M059J (cell line): ENCODE measurements at places on chromosomes 16 and 17.

DNA sequence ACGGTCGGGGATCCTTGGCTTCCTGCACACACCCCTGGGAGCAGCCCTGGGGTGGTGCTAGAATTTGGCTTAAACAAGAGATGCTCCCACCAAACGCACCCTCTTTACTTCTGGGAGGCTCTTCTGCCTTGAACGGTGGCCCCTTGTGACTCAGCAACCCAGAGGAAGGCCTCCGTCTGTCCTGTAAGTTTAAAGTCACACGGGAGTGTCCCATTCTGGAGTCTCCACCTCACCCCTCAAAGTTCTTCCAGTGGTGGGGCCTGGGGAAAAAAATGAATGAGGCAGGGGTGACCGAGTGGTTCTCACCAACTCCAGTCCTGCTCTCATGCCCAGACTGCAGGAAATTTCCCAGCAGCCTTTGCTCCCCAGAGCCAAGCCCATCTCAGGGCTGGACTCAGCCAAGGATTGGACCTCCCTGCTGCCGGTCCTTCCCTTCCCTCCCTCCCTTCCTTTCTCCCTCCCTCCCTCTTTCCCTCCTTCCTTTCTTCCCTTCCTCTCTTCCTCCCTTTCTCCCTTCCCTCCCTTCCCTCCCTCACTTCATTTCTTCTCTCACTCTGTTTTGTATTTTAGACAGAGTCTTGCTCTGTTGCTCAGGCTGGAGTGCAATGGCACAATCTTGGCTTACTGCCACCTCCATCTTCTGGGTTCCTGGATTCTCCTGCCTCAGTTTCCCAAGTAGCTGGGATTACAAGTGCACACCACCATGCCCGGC is 11.4 kb downstream of the ITGAD start:
- peak; percentile 52 for DNase-seq

- DNase-seq, result no peak
Measured at GRCh38 chr16:82657239-82657638, 30.5 kb downstream of the CDH13 start.

- no peak for DNase-seq
Measured at GRCh38 chr16:53966821-53967571, 263.0 kb downstream of the FTO start.

DNA sequence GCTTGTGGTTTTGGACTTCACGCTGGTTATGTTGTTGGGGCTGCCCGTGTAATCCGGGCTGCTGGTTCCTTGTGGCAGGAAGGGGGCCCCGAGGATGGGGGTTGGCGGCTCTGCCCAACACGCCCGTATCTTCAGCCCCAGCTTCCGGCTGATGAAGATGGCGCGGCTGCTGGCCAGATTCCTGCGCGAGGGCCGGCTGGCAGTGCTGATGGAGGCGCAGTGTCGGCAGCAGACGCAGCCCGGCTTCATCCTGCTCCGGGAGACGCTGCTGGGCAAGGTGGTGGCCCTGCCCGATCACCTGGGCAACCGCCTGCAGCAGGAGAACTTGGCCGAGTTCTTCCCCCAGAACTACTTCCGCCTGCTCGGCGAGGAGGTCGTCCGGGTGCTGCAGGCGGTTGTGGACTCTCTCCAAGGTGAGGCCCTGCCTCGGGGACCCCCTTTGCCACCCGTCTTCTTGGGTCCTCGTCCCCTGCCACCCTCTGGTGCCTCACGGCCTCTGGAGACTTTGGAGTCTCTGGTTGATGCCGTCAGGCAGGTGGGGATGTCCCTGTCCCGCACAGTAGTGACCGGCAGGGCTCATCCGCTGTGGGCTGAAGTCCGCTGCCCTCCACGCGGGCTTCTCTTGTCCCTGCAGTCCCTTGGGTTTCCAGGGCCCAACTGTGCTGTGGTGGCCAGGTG is 2.2 kb downstream of the TELO2 start:
- no peak for DNase-seq

- DNase-seq, result no peak
Measured at GRCh38 chr16:30546115-30546514, 11.5 kb upstream of the ZNF747 start.

DNA sequence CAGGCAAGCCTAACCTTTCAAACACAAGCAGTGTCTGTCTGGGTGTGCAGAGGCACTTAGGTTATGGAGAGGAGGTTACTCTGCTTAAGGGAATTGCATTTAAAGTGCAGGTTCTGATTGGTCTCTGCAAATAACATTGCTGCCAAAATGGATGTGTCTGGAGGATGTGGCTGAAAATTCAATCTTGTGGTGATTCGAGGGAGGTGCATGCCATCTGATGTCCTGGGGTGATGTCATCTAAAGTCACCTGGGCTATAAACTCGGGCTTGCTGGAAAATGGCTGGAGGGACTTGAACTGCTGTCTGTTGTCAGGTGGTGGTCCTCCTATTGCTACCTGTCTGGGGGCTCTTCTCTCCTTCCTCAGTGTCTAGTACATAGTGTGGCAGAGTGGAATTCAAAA is 28.3 kb upstream of the GPR139 start:
- no peak for DNase-seq

DNA sequence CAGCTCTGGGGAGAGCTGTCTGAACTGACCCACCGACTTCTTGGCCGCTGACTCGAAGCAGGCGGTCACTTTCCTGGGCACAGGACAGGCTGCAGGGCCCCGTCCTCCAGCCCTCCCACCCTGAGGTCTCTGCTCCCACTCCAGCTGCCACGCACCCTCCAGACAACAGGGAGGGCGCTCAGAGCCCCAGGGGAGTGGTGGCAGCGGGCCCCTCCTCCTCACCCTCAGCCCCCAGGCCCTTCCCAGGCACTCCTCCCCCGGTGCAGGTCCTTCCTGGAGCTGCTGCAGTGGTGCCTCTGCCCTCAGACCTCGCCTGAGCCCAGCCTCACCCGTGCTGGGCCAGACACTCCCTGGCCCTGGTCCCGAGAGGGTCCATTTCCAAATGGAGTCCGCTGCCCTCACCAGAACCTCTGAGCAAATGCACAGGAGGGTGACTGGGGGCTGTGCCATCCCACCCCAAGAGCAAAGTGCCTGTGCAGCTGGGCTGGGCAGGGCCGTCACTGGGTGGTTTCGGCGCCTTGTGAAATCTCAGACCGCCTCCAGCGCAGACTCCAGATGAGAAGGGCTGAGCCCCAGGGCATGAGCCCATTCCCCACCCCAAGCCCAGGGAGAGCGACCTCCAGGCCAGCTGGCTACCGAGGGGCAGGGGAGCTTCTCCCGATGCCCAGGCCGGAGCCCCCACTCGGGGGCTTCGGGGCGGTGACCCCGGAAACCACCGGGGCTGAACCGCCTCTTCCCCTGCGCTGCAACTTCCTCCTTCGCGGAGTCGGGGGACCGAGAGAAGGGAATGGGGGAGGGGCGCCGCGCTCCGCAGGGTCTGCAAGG is 717 bp downstream of the CYBA start:
- no peak for DNase-seq

- no peak for DNase-seq
Measured at GRCh38 chr16:14242769-14243168, 171.7 kb downstream of the MRTFB start.

- peak; percentile 54 for DNase-seq
Measured at GRCh38 chr17:801660-802059, 19.5 kb downstream of the MRM3 start.

DNA sequence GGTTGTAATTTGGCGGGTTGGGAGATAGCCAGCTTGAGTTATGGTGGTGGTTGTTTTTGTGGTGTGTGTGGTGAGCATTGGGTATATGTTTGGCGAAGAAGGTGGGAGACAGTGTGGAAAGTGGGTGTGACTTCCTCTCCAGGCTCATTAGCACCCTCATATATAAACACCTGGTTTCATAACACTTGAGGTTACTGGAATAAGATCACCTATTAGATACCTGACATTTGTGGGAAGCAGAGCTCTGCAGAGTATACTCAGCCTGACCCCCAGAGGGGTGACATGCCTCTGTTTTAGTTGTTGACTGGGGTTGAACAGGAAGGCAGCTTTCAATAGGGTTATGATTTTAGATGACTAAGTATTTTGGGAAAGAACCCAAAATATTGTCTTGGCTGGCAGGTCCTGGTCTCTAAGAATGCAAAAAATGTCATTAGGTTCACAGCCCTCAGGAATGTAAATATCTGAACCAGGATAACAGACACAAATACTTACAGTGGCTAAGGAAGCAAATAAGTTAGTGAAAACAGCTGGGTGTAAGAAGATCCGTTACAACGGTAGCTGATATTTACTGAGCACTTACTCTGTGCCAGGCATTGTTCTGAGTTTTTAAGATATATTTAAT is 18.3 kb upstream of the EFCAB13 start:
- peak; percentile 97 for DNase-seq

GRCh38 chr16:64308721-64309120 is 813.1 kb downstream of the CDH11 start:
- DNase-seq, result no peak

GRCh38 chr16:30974348-30974747 is 10.7 kb upstream of the HSD3B7 start:
- DNase-seq, result no peak

GRCh38 chr16:46730126-46730525 is 18.0 kb downstream of the MYLK3 start:
- no peak for DNase-seq

DNA sequence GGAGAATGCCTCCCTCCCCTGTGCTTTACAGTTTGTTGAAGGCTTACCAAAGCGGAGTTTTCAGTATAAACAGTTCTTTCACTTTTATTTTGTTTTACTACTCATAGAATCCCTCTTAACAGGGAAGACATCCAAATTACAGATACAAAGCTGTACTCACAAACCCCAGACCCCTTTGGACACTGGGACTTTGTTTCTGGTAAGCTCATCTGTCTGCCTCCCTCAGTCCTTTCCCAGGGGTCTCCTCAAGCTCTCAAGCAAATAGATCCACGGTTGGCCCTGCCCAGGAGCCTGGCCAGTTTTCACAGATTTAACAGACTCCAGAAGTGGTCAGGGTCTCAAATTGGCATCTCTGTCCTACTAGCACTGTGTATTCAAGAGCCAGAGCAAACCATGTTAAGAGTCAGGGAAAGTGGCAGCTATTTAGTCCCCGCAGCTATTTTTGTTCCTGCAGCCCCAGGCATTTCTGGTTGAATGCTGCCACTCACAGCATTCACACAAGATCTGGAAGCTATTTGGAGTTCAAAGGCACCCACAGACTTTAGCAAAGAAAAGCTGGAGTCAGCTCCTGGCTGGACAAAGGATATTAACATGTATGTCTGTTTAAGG is 54.2 kb downstream of the TMEM100 start:
- peak; percentile 11 for DNase-seq

GRCh38 chr17:44414394-44415155 is 25.1 kb upstream of the ITGA2B start:
- DNase-seq, result no peak

DNA sequence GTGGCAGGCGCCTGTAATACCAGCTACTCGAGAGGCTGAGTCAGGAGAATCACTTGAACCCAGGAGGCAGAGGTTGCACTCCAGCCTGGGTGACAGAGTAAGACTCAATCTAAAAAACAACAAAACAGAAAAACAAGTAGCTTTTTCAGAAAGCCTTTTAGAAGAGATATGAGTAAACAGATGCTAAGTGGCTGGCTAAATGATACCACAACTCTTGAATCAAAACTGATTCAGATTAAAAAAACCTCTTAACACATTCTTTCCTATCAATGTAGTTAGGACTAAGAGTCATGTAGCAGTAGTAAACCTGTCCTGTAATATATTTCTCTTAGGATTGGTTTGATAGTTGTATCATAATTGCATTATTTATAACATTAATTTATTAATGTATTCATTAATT is 23.0 kb downstream of the PPM1D start:
- DNase-seq, result no peak

GRCh38 chr17:27573971-27574525 is 56.9 kb upstream of the LGALS9 start:
- peak; percentile 56 for DNase-seq

DNA sequence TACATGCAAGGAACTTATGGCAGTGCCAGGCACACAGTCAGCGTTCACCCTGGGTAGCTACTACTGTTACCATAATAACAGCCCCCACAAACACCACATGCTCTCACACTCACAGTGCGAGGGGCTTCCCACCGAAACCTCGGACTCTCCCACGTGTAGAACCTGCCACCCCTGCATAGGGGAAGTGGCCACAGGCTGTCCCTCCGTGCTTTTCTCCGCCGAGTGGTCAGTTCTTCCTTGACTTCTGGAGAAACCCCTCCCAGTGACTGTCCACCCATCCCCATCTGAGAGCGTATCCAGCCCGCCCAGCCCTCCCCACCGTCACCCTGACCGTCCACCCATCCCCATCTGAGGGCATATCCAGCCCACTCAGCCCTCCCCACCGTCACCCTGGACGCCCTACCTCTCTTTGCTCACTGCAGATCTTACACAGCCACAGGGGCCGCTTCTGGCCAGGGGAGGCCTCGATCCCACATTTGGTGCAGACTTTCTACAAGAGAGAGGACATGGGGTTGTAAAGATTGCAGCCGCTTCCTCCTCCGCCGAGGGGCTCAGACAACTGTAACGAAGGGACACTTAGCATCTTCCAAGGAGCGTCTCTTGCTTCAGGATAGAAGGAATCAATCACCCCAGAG is 71.1 kb downstream of the RPH3AL start:
- DNase-seq, result no peak
